ENCODE measurements at places on chromosomes 5 and 9.

DNA sequence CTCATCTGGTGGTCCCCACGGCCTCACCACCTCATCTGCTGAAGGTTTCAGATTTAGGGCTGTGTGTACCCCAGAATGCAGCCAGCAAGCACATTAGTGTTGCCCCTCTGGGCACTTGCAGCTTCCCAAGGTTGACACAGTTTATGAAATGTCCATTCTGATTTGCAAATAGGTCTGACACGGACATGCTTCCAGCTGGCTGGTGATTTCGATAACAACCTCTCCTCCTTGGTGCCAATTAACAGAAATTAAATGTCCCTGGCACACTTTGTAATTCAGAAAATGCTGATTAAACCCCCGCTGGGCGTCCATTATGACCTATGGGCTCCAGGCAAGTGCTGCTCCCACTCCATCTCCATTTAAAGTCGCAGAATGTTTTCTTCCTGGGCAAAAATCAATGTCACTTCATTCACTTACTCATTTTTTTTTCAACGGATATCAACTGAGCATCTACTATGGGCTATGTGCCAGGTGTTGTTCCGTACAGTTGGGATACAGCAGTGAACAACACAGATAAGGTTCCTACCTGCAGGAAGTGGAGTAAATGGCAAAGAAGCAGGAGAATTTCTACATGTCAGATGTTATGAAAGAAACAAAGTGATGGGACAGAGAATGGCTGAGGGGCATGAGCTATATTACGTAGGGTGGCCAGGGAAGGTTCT is 32.0 kb downstream of the PLAC8L1 start:
- DNase-seq, result no peak

DNA sequence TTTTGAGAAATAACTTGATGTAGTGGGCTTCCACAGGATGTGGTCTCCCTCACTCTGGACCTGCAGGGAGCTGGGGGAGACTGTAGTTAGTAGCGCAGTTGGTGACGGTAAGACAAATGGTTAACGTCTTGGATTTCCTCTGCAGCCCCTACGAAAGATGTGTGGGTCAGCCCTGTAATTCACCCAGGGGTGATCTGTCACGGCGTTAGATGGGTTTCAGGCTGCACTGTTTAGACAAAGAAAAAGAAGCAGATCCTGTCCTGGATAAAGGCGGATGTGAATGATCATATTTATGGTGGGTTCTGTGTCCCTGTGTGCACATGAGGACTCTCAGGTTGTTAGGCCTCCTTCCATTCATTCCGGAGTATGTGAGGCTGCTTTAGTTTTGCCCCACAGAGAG is 142.0 kb upstream of the SLC28A3 start:
- DNase-seq, result no peak

- peak; percentile 52 for DNase-seq
Measured at GRCh38 chr5:155616779-155617392, 603.3 kb downstream of the KIF4B start.

GRCh38 chr9:110111868-110112267 is 96.1 kb downstream of the C9orf152 start:
- DNase-seq, result no peak

- no peak for DNase-seq
Measured at GRCh38 chr9:9498846-9499245, 1114.0 kb downstream of the PTPRD start.

GRCh38 chr5:97094579-97095317 is 47.7 kb downstream of the LIX1 start:
- peak; percentile 47 for DNase-seq

DNA sequence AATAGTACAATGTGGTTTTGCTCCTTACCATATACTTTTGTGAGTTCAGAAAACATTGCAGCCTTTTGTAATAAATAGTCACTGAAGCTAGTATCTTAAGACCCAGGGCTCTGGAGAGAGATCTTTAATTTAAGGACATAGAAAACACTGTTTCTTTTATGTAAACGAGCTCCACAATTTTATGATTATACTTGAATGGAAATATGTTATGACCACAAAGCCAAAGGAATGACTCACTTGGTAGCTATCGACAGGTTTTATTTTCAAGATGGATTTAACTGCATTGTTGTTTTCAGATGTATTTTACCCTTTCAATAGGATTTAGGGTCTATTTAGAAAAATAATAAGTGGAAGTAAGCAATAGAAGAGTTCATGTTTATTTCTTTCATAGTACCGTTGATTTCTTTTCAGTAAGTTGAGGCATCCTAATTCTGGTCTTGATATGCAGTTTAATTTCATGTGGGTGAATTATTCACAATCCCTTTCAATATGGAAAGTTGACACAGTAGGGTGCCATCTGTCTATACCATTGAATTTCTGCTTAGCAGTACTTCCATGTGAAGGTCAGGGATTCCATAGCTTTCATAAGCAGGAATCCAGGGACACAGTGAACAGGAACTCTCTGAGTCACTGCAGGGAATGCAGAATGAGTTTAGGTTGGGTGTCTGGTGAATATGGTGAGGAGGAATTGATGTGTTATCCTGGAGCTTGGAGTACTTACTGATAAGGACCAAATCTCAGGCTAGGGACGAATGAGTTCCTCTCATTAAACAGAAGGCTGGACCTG is 157.6 kb downstream of the CD180 start:
- no peak for DNase-seq

DNA sequence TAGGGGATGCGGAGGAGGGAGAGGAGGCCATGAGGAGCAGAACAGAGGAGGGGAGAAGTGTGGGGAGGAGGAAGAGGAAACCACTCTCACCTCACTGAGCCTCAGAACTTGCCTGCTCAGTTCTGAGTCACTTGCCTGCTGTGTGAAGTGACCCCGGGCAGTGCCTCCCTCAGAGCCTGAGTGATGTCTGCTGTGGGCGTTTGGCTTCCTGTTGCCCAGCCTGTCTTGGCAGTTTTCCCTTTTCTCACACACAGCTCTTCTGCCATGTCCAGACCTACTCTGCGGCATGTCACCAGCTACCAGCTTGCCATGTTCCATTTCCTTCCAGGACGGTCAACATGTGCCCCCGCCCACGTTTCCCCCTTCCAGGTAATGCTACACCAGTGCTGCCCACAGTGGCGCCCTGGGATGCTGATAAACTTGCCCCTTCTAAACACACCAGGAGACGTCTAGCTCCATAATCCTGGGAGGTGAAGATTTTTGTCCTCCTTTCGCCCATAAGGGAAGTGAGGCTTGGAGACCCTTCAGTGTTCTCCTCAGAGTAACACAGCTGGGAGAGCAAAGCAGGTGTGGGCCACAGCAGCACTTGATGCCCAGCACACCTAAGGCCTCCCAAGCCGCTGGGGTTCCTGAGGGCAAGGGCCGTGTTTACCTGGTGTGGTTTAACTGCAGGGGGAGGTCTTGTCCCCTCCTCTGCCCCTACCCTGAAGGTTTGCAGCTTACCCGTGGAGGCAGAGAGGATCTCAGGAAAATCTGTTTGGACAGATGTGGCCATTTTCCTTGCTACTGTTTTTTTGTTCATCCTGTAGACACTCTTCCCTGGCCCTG is 63.8 kb upstream of the RNF130 start:
- DNase-seq, result peak; percentile 57

DNA sequence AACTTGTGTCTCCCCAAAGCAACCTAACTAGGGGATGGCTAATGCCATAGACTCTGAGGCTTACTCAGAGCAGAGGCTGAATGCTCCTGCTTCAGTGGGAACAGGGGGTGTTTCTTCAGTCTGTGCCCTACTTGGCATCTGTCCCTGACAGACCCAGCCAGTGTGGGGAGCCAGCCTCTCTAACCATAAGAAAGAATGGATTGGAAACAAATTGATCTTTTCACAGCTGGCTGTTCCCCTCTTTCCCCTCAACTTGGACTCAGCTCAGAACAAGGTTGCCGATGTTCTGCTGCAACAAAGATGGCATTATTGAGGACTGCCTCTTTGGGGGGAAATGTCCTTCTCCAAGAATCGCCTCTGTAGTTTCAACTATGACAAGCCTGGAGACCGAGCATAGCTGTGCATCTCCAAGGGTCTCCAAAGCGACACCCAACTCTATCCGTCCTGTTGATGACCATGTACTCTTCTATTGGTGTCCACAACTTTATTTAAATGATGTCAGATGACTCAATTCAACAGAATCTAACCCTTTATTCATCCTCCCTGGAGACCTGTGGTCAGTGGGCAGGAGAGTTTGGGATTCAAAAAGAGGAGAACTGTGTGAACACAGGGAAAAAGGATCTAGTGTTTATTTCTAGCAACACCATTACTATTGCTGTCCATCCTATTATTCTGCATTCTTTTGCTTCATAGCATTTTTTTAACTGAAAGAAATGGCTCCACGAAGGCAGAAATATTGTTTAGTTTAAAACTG is 24.7 kb upstream of the TNC start:
- no peak for DNase-seq

- no peak for DNase-seq
Measured at GRCh38 chr9:101354143-101354764, 30.6 kb downstream of the BAAT start.

- no peak for DNase-seq
Measured at GRCh38 chr5:64979531-64979930, 210.8 kb downstream of the CWC27 start.

- DNase-seq, result no peak
Measured at GRCh38 chr5:148384380-148384737, 601 bp downstream of the FBXO38 start.

DNA sequence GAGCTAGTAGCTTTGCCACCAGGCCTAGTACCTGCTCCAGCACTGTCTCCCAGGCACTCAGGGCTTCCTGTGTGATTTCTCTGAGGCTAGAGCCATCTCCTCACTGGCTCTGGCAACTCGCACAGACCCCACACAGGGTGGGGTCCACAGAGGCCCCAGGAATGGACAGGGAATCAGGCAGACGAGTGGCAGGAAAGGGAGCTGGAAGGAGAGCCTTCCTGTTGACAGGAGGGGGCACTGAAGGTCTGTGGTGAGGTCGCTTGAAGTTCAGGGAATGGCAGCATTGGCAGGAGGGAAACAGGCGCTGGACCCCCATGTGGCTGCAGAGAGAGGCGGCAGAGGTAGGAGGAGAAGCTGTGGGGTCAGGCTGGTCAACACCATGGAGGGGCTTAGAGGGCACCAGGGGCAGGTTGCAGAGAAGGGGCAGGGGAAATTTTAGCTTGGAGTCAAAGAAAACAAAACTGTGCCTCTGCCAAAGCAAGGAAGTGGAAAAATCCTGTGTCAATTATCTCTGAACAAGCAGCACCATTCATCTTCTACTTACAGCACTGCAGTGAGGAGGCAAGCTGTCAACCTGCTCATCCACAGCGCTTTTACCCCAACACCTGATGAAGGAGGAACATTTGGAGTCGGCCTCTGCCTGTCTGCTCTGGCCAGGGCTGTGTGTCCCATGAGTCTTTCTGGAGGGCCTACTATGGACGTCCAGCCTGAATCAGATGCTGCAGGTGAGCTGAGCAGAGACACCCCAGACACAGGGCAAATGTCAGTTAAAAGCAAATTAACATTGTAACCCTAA is 270.2 kb downstream of the FSTL4 start:
- no peak for DNase-seq

- DNase-seq, result no peak
Measured at GRCh38 chr9:134403682-134404301, 77.5 kb downstream of the RXRA start.

- no peak for DNase-seq
Measured at GRCh38 chr9:113591899-113592625, 128.5 kb downstream of the RGS3 start.

GRCh38 chr9:132931178-132931735 is 13.2 kb downstream of the TSC1 start:
- DNase-seq, result no peak
